NCI-H69 (cell line): ENCODE measurements at places on chromosomes 11 and 22.

- no peak for DNase-seq
Measured at GRCh38 chr11:38155856-38156255, 1557.8 kb upstream of the RAG2 start.

DNA sequence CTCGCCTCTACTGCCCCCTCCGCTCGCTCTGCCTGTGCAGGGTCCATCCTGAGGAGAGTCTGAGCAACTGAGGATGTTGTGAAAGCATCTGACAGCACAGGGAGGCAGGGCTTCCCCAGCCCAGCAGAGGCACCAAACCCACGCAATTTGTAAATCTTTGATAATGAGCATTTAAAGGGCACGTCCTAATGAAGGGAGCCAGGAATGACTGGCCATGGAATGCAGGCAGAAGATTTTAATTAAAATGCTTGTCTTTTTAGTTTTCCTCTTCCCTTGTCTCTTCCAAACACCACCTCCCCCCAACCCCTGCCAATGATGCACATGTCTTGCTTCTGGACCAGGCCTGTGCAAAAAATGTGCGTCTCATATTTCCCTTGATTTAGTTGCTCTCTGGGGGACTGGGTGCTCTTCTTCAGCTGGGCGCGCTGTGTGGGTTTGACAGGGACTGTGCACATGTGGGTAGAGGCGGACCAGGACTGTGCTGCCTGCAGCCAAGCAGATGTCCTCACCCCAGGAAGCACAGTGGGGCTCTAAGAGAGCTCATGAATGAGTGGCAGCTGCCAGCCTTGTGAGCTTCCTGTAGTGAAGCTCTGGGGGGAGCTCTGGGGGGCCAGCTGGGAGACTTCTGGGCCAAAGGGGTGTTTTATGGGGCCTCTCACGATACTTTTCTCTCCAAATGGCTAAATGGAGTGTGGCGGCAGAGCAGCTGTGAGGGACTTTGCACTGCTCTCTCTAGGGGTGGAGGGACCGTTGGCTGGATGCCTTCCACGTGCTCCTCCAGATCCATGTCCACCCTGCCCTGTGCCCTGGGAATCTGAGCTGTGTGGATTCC is 273.5 kb downstream of the ST3GAL4 start:
- peak; percentile 89 for DNase-seq

GRCh38 chr22:19325296-19325948 is 33.9 kb upstream of the CLTCL1 start:
- DNase-seq = no peak

- DNase-seq = no peak
Measured at GRCh38 chr11:75461151-75461550, 28.1 kb upstream of the KLHL35 start.

DNA sequence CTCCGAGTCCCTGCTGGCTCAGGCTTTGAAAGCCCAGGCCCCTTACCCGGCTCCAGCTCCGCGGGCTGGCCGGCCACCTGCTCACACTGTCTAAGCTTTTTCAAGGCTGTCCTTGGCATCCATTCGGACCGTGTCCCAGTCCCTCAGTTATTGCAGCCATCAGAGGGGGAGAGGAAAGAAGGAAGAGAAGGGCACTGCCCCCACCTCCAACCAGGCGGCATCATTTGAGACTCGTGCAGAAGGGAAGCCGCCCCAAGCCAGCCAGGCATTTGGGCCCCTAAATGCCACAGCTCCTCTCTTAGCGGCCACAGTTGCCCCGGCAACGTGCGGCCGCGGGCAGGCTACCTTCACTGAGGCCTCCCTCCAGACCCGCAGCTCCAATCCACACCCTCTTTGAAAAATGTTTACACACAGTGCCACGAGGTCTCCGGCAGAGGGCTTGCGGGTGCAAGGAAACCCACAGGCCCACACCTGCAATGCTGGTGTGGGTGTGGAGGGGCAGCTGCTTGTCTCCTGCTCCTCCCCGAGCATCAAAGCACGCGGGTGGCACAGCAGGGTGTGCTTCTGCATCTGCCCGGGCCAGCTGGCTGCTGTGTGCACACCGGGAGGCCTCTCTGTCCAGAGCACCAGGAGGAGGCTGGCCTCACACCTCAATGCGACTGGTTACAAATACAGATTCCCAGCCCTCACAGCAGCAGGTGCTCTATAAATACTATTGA is 124.4 kb downstream of the CTTN start:
- DNase-seq = peak; percentile 98

DNA sequence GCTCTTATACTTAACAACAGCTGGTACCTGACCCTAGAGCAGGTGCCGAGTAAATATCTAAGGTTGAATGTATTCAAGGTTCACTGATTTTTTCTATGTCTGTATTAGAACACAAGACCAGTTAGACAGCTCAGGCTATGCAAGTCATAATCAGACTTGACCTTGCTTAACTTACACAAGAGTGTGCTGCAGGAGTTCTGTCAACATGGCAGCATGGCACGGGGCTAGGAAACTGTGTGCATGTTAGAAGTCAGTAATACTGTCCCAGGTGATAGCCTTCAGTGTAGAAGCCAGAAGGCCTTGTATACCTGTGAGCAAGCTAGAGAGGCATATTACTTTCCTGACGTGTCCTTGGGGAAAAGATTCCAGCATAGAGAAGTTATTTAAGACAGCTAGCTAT is 253.1 kb downstream of the FAT3 start:
- peak; percentile 98 for DNase-seq
